RWPE1 (cell line): ENCODE measurements at places on chromosomes 13 and 19.

GRCh38 chr13:109665781-109666249 is 120.6 kb downstream of the IRS2 start:
- DNase-seq: no peak

GRCh38 chr13:44843403-44843802 is 145.9 kb downstream of the NUFIP1 start:
- DNase-seq: no peak

- no peak for DNase-seq
Measured at GRCh38 chr19:51121257-51121656, 3.4 kb upstream of the SIGLEC9 start.

- no peak for DNase-seq
Measured at GRCh38 chr13:29436721-29437280, 158.7 kb downstream of the SLC7A1 start.

GRCh38 chr13:97141564-97142005 is 80.5 kb upstream of the MBNL2 start:
- DNase-seq: peak; percentile 88

- no peak for DNase-seq
Measured at GRCh38 chr13:83298617-83299016, 583.7 kb downstream of the SLITRK1 start.

DNA sequence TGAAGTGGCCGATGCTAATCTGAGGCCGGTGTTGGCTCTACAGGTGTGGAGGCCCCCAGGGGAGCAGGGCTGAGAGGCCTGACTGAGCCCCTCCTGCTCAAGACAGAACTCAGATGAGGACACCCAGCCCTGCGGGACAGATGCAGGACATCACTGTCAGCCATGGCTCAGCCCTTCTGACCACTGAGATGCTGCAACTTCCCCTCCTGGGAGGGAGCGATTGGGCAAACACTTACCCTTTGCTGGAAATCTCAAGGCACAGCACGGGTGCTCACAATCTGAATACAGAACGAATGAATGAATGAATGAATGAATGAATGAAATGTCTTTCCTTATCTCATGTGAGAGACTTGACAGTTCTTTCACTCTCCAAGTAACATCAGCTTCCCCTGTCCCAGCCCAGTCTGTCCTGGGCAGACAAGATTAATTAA is 3.5 kb upstream of the SIGLEC7 start:
- DNase-seq: no peak

GRCh38 chr13:96090240-96091101 is 564 bp downstream of the HS6ST3 start:
- DNase-seq: peak; percentile 14

- DNase-seq: no peak
Measured at GRCh38 chr19:39064405-39064804, 19.8 kb upstream of the ACP7 start.

- DNase-seq: peak; percentile 3
Measured at GRCh38 chr13:107650081-107650701, 565.1 kb downstream of the LIG4 start.

DNA sequence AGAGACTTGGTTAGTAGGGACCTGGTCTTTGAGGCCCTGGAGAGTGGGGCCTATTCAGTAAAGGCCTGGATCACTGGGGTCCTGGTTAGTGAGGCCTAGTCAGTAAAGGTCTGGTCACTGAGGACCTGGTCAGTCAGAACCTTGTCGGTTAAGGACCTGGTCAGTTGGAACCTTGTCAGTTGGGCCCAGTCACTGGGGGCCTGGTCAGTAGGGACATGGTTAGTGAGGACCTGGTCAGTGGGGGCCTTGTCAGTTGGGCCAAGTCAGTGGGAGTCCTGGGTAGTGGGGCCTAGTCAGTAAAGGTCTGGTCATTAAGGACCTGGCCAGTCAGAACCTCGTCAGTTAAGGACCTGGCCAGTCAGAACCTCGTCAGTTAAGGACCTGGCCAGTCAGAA is 43.2 kb upstream of the TPM4 start:
- DNase-seq: no peak

- no peak for DNase-seq
Measured at GRCh38 chr19:31350033-31350692, 927 bp upstream of the TSHZ3 start.

DNA sequence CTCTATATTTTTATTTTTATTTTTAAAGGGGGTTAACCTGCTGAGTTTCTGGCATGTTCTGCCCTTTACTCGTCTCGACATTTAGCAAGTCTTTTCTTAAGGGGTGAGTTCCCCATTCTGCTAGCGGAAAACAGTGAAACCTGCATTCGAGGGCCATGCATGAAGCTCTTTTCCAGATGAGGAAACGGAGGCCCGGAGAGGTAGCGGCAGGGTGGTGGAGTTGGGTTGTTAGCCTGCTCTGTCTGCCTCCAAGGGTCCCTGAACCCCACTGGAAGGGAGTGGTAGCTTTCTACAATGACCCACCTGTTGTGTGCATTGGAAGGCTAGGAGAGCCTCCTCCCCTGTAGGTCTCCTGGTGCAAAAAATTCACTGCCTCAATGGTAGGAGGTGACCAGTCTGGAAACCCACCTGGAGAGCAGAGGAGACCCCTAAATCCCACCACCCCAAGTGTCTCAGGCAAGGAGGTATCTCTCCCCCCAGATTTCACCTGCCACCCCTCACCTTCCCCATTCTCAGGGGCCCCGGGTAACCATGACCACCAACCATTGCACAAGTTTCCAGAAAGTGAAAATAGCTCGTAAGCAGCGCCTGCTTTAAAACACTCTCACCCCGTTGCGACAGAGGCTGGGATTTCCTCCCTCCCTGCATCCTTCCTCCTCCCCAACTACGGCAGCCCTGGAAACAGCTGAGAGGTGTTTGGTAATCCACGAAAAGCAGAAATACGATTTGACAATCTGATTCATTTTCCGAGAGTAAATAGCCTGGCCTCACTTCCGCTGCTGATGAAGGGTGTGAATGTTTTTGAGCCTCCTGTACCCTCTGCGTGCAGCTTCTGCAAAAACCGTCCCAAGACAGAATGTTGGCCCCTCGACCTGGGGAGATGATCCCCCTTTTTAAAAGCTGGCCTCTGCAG is 3.5 kb downstream of the KLF2 start:
- peak; percentile 55 for DNase-seq

- DNase-seq: no peak
Measured at GRCh38 chr13:26052337-26052736, 521 bp upstream of the SHISA2 start.

DNA sequence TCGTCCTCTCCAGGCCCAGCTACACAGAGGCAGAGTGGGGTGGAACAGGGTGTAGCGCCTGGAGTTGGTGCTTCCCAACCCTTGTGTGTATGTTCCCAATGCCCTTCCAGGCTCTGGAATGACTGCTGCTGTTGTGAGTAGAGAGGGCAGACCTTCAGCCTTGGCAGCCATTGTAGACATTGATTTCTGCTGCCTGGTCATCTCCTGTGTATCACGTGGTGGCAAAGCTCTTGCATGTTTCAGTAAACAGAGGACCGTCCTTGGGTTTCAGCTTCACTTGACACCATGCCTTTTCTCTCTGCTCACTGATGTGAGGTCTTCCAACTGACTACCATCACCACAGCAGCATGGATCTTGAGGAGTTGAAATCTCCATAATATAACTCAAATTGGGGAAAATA is 397.9 kb downstream of the COG6 start:
- no peak for DNase-seq

DNA sequence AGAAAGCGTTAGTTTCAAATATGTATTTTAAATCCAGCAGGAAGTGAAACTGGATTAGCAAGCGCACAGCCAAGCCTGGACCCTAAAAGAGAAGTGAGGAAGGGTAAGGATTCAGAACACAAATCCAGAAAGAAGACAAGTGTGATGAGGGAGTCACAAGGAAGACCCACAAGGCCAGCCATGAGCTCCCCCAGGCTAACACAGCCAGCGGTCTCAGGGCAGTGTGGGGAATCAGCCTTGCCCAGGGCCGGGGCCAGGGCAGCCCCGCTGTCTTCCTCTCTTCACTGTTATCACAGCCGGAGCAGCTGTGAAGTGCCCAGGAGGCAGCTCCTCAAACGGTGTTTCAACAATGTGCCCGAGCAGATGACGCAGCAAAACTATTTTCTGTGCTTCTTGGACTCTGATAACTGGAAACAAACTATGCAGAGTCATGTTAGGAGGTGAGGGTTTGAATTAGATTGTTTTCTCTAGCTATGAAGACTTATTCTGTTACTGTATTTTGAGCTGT is 12.2 kb upstream of the CDC16 start:
- no peak for DNase-seq

DNA sequence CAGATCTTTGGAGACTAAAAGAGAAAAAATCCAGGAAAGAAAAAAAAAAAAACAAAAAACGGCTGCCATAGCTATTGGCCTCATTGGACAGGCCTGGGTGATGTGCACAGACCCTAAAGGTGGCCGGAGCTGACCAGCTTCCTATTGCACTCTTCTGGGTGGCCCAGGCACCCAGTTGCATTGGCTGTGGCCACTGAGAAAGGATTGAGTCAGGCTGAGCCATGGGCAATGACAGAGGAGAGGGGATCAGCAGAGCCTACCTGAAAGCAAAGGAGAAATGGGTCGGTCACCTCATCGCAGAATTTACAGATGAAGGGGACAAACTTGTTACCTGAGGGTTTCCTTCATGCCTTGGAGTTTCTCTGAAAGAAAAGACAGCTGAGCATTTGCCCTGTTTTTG is 17.3 kb downstream of the HMGB1 start:
- DNase-seq: no peak

DNA sequence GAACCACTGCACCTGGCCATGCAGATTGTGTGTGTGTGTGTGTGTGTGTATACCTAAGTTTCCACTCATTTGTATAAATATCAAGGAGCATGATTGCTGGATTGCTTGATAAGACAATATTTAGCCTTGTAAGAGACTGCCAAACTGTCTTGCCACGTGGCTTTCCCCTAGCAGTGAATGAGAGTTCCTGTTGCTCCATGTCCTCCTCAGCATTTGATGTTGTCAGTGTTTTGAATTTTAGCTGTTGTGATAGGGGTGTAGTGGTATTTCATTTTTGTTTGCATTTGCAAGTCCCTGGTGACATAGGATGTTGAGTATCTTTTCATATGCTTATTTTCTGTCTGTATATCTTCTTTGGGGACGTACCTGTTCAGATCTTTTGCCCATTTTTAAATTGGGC is 99.0 kb upstream of the ZNF536 start:
- DNase-seq: no peak

- peak; percentile 73 for DNase-seq
Measured at GRCh38 chr13:66657165-66657881, 572.8 kb downstream of the PCDH9 start.

DNA sequence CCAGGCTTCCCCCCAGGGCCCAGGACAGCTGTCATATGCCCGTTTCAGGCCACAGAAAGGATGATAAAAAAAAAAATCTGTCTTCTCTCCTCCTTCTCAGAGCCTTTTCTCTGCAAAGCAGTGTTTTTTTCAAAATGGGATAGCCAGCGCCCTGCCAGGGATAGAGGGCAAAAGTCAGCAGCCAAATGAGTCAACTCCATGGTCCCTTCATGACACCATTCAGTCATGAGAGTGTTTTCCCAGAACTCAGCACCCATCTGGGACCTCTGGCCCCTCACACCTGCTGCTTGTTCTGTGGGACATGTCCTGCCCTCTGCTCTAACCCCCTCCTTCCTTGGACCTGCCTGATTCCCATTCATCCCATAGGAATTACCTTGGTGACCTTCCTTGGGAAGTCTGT is 95.0 kb downstream of the CYSLTR2 start:
- no peak for DNase-seq

DNA sequence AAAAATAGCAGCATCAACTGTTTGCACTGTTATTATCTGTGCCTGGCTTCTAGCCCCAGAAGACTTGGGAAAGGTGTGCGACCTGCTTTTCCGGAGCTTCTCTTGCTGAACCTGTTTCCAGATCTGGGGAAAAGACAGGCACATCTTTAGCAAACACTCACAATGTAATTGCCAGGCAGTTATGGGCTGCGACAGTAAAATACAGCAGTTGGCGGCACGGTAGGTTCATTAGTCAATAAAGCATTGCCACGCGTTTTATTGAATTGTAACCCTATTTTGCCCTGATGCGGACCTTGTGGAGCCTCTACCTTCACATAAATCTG is 223.7 kb upstream of the TSHZ3 start:
- DNase-seq: no peak

DNA sequence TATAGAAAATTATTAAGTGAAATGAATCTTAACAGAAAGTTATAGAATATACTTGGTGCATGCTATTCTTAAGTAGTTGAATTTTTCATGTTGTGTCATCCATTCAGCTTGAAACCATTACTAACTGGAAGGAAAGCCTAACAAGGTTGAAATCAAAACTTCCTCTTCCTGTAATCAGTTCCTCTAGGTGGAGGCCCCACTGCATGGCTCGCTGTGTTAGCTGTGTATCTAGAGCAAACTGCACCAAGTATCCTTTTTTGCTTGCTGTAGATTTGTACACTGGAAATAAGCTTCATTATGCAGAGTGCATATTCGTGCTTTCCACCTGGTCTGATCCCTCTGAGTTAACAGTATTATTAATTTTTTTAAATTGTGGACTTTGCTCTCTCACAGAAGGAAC is 1146.1 kb downstream of the EFNB2 start:
- no peak for DNase-seq

- DNase-seq: no peak
Measured at GRCh38 chr13:54394908-54395307, 1366.3 kb downstream of the OLFM4 start.

DNA sequence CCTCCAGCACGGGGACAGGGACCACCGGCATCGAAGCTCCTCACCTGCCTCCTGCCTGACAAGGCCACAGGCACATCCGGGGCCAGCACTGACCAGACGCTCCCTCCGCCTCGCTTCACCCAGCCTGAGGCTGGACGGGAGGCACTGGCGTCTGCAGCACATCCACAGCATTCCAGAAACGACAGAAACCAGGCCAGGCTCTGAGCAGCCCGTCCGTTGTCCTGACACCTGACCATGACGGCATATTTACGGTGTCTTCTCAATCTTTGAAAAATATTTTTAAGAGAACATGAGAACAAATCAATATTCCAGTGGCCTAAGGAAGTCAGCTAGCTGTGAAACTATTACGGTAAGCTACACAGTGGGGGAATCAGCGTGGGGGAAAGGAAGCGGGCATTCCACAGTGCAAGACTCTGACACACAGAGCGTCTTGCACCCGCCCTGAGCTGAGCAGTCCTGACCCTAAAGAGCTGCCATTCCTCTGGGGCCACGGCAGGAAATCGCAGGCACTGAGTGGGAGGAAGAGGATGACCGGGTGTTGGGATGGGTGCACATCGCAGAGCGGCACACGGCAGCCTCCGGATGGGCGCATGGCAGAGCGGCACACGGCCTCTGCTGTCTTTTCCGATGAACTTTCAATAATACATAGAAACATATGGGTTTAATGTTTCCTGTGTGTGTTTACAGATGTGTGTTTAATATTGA is 26.8 kb downstream of the RASA3 start:
- DNase-seq: no peak

DNA sequence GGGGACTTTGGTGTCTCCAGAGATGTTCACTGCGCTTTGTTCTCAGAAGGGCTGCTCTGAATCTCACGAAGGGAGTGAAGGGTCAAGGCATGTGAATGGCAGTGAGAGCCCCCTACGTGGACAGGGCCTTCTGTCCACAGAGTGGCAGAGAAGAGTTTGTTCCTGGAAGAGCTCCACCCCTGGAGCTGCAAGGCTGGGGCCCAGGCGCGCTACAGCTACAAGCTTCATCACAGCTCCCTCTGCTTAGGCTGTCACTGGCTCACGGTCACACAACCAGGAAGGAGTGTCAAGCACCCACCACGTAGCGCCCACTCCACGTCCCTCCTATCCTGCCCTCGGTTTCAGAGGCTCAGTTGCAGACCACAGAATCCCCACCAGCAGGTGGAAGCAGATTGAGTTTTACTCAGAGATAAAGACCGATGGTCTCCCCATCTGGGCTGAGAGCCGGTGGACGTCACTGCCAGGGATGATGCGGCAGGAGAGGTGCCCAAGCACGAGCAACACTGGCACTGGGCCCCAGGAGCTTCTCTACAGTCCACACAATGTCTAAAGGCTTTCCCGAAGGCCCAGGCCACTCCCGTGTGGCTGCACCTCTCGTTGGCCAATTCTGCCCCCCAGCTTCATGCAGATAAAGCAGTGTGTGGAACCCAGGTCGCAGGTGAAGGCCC is 23.0 kb upstream of the TFDP1 start:
- no peak for DNase-seq
